ENCODE measurements at places on chromosomes 1 and 21.
A peak's percentile ranks its signal among the peaks of the same experiment; 100 is the strongest.

DNA sequence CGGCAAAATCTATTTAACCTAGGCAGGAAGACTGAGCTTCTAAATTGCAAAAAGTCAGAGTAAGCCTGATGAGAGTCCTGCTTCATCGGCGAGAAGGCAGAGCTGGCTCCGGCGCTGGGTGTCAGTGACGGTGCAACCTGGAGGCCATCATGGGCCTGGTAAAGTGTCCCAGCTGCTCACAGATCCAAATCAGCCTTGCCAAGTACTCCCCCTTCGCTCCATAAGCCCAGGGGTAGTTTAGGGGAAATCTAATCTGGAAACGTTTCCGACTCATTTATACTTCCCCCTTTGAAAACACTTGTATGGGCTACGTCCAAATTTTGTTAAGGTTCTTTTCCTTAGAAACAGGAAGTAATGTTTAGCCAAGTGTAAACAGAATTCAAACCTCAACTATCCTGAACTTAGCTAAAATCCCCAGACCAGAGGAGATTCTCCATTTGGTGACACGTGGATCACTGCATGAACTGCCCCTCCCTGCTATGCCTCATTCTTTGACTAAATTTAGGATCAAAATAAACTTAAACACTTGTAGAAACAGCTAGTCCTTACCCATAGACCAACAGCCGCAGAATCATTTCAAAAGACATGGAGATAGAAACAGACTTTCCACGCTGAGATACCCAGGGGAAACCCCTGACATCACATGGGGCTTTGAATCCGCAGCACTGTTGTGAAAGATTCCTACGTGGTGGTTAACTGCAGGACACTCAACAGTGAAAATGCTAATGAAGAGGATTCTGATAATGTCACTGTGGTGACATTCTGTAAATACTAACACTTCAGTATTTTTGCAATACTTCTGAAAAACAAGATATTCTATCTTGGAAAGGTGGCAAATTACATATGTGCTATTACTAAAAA lies 172.7 kb downstream of the TGFBR3 start:
- peaks cover 41% of the 10 kb centered on the region for H3K36me3 ChIP-seq
- peak; percentile 48 for DNase-seq
- peak overlapping the region; percentile 82 for H3K27ac ChIP-seq
- H3K4me1 ChIP-seq: peaks cover 28% of the 10 kb centered on the region
- no peaks in the 10 kb centered on the region for H3K27me3 ChIP-seq
- H3K4me3 ChIP-seq: peak overlapping the region; percentile 13

DNA sequence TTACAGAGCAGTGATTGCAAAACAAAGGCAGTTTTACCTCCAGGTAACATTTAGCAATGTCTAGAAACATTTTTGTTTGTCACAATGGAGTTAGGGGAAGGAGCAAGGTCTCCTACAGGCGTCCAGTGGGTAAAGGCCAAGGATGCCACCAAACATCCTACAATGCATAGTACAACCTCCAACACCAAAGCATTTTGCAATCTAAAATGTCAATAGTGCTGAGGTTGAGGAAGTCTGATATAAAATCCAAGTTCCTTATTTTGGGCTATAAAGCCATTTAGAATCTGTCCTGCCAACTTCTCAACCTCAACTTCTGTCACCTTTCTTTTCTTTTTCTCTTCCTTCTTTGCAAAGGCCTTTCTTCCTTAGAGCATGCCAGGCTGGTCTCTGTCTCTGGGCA lies 111.2 kb downstream of the FASLG start:
- no peak overlapping the region for H3K27ac ChIP-seq
- H3K4me3 ChIP-seq: no peak overlapping the region
- no peak for DNase-seq
- no peaks in the 10 kb centered on the region for H3K27me3 ChIP-seq

DNA sequence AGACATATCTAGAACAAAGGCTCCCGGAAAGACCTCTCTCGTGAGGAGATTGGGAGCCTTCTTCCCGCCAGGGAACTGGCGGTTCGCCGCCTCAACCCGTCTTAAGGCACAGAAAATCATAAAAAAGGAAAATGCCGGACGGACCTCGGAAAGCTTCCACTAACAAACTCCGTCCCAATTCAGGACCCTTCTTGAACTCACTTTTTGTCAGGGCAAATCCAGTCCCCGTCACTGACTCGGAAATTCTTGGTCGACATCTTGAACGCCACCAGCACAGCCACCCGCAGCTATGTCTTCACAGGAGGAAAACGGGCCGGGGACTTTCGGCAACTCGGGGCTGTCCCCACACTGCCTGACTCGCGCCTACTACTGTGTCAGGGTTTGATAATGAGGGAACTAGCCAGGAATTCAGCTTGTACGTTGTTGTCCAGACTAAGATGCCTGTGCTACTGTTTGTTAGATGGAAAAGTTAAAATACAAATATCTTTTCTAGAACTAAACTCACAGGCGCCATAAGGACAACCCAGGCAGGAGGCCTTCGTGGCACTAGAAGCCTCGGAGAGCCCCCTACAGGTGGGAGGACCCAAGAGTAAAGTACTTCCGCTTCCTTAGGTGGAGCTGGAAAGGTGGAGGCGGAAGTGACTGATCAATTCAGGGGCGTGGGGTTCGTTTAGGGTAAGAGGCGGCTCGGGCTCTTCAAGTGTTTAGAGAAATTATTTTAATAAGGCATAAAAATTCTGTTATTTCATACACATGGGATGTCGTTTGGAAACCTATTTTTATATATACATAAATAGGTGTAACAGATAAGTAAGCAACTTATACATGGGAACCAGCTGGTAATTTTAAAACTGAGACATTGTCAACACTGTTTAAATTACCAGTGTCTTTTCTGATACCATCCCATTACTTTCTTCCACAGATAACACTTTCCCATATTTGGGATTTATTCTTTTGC lies at the start of gene ZRANB2:
Gene ZRANB2, minus strand, starts transcription at position 297 of the 958 bp plus-strand sequence. Its CDS starts 40 bp downstream, at position 257.
- peak within 1 kb of the TSS; percentile 90 for H3K27ac ChIP-seq
- peak within 1 kb of the TSS; percentile 68 for H3K4me3 ChIP-seq
- no peaks in the 10 kb centered on the region for H3K27me3 ChIP-seq
- H3K4me1 ChIP-seq: peaks cover 21% of the 10 kb centered on the region
- H3K36me3 ChIP-seq: no peaks in the 10 kb centered on the region

DNA sequence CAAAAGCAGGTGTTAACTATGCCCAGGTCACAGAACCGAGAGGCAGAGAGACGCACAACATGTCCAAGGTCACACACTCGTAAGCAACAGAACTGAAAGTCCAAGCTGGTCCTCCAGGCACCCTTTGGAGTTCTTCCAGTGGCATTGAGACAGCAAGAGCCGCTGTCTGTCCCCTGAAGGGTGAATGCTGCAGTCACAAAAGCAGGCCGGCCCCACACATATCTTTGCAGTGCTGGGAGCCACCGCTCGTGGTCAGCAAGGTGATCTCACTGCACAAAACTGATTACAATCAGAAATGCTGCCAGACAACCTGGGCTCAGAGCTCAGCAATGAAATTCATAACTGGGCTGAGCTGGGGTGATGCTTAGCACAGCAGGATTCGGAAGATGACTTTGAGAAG lies 47.4 kb upstream of the RAB4A start:
- H3K27me3 ChIP-seq: no peaks in the 10 kb centered on the region
- H3K36me3 ChIP-seq: no peaks in the 10 kb centered on the region
- no peak overlapping the region for H3K27ac ChIP-seq
- H3K4me1 ChIP-seq: peaks cover 6% of the 10 kb centered on the region
- no peak for DNase-seq

DNA sequence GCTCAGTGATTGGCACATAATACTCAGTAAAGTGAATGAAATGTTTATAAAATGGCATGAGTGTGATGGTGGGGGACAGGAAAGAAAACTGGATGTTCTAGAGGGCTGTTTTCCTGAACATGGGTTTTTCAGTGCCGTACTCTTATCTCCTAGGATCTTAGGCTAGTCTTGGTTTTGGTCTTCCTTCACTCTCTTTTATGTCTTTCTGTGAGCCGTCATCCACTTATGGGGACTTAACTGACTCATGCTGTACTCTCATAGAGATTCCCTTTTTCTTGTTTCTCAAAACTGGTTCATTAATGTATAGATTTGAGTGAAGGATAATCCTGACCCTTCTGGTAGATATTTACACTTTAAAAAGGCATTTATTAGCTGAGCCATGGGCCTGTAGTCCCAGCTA lies 16.6 kb downstream of the AGO3 start:
- peaks cover 9% of the 10 kb centered on the region for H3K36me3 ChIP-seq
- H3K4me1 ChIP-seq: no peaks in the 10 kb centered on the region
- no peaks in the 10 kb centered on the region for H3K27me3 ChIP-seq
- no peak for DNase-seq

- H3K4me3 ChIP-seq: no peak overlapping the region
- no peak overlapping the region for H3K27ac ChIP-seq
- no peaks in the 10 kb centered on the region for H3K36me3 ChIP-seq
These were observed 36.9 kb downstream of the WDR64 start for GRCh38 chr1:241688940-241689368.

DNA sequence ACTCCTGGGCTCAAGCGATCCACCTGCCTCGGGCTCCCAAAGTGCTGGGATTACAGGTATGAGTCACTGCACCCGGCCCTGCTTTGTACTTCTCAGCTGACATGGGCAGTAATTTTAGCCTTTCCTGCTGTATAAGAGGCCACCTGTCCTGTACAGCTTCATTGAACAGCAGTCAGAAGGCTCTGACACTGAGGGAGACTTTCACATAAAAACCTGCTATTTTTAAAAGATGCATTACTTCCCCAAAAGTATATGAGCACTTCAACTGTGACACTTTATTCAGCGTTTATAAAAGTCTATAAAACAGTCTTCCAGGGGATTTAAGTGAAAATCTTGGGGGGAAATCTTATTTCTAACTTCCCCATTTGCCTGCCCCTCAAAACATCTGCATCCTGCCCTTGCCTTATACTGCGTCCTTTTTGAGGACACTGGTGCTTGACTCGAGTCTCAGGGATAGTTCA lies 17.6 kb downstream of the RNU5D-1 start:
- no peaks in the 10 kb centered on the region for H3K36me3 ChIP-seq
- H3K27me3 ChIP-seq: peaks cover 3% of the 10 kb centered on the region
- H3K4me1 ChIP-seq: peaks cover 5% of the 10 kb centered on the region
- DNase-seq: no peak

DNA sequence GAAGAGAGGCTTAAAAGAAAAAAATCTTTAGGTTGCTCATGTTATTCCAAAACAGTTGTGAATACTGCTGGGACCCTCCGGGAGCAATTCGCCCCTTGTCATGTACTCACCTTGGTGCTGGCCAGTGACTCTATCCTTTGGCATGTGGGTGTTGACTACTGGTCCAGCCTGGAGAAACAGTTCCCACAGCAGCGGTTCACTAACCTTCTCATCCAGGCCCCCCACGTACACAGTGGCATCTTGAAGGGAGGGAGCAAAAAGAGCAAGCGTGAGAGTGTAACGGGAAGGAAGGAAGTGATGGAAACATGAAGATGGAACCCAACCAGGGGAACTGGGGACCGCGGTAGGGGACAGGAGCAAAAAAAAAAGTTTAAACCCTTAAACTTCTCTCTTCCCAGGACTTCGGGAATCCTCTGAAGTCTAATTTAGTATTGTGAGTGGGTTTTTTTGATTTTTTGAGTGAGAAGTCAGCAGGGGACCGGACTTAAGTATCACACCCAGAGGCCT lies 494 bp downstream of the SF3B4 start:
- peak overlapping the region; percentile 81 for H3K4me3 ChIP-seq
- peak overlapping the region; percentile 98 for H3K27ac ChIP-seq
- peaks cover 19% of the 10 kb centered on the region for H3K4me1 ChIP-seq

GRCh38 chr1:66552829-66553228 lies 18.9 kb downstream of the SGIP1 start:
- H3K36me3 ChIP-seq: no peaks in the 10 kb centered on the region
- H3K4me1 ChIP-seq: peaks cover 15% of the 10 kb centered on the region
- DNase-seq: peak; percentile 64
- no peaks in the 10 kb centered on the region for H3K27me3 ChIP-seq
- no peak overlapping the region for H3K27ac ChIP-seq

DNA sequence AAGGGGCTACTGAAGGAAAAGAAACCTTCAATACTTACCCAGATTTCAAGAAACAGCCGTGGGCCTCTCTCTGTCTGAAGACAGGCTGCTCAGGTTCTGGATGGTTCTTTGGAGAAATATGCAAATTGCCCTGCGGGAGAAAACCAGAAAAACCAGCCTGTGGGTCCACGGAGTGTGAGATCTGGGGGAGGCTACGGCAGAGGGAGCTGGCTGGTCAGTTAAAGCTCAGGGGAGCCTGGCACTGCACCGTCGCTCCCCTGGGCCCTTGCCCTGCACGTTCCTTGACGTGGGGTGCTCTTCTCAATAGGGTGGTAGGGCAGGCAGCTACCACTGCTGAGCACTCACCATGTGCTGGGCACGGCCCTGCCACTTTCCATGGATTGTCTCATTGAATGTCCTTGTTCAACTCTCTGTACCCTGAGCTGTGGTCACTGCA lies 12.7 kb downstream of the TMCO4 start:
- no peak for DNase-seq
- no peaks in the 10 kb centered on the region for H3K4me1 ChIP-seq
- H3K4me3 ChIP-seq: no peak overlapping the region
- peaks cover 49% of the 10 kb centered on the region for H3K36me3 ChIP-seq

- H3K4me3 ChIP-seq: no peak overlapping the region
- no peak for DNase-seq
- no peaks in the 10 kb centered on the region for H3K36me3 ChIP-seq
- H3K27ac ChIP-seq: no peak overlapping the region
- H3K27me3 ChIP-seq: no peaks in the 10 kb centered on the region
- peaks cover 7% of the 10 kb centered on the region for H3K4me1 ChIP-seq
These were observed 4.0 kb upstream of the CEP350 start for GRCh38 chr1:179950651-179951050.

- no peak for DNase-seq
- peak overlapping the region; percentile 96 for H3K27ac ChIP-seq
- H3K27me3 ChIP-seq: no peaks in the 10 kb centered on the region
- H3K4me1 ChIP-seq: peaks cover 41% of the 10 kb centered on the region
- peak overlapping the region; percentile 96 for H3K4me3 ChIP-seq
These were observed 483 bp downstream of the TCEANC2 start for GRCh38 chr1:54053745-54054437.

DNA sequence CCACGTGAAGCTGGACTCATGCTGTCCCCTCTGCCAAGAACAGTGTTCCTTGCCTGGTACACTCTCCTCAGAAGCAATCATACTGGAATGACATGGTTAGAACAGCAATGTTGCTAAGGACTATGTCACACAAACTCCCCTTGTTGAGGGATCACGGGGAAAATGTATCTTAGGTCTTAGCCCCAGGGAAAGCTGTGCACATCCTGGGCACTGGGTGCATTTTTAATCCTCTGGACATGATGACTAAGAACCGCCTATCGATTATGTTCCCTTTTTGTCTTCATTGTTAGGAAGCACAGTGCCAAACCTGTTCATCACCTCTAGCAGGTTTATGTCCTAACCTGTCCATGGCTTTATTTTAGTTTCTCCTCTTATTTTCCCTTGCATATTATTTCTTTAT lies 115.1 kb downstream of the HIVEP3 start:
- H3K36me3 ChIP-seq: no peaks in the 10 kb centered on the region
- peaks cover 4% of the 10 kb centered on the region for H3K4me1 ChIP-seq
- H3K27me3 ChIP-seq: no peaks in the 10 kb centered on the region
- DNase-seq: no peak
- no peak overlapping the region for H3K27ac ChIP-seq
- H3K4me3 ChIP-seq: no peak overlapping the region

GRCh38 chr1:70487459-70487815 lies 76.4 kb downstream of the CTH start:
- H3K4me3 ChIP-seq: no peak overlapping the region
- no peaks in the 10 kb centered on the region for H3K36me3 ChIP-seq
- no peak overlapping the region for H3K27ac ChIP-seq

GRCh38 chr1:159005676-159006075 lies 4.0 kb upstream of the IFI16 start:
- no peak overlapping the region for H3K4me3 ChIP-seq
- no peaks in the 10 kb centered on the region for H3K27me3 ChIP-seq
- peaks cover 30% of the 10 kb centered on the region for H3K4me1 ChIP-seq
- H3K36me3 ChIP-seq: no peaks in the 10 kb centered on the region
- peak; percentile 39 for DNase-seq
- H3K27ac ChIP-seq: peak overlapping the region; percentile 29
